ENCODE measurements at places on chromosomes 16 and 17.

DNA sequence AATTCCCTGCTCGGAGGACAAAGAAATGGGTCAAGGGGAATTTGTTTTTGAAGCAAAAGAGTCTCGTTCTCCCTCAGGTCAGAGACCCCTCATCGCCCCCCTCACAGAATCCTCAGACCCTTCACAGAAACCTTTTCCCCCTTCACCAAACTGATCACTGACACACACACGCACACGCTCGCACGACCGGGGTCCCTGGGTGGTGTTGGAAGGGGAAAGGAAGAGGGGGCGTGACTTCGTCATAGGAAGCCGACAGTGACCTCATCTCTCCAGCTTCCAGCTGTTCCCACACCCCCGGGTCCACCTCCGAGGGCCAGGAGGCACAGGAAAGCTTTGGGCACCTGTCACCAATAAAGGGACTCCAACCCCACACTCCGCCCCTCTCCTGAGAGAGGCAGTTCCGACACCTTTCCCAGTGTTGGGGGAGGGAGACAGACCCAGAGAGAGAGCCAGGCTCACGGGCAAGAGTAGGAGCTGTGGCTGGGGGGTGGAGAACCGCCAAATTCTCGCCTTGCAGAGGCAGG is 1.2 kb downstream of the ASGR1 start:
- peak; percentile 12 for DNase-seq

GRCh38 chr17:2177235-2177811 is 122.4 kb downstream of the HIC1 start:
- DNase-seq: no peak

DNA sequence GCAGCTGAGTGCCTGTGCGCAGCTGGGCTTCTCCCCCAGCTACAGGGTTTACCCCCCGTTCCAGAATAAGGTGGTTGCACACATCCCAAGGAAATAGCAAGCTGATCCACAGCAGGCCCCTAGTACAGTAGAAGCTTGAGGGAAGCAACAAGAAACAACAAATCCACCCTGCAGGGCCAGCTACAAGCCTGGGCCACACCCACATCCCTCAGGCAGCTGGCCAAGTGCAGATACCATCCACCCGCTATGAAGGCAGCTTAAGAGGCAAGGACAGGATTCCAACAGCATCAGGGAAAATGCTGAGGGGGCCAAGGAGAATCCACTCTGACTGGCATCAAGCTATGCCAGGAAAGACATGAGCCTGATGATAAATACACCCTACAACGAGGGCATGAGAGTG is 66.9 kb upstream of the RCVRN start:
- DNase-seq: no peak

GRCh38 chr17:37642681-37643080 is 565 bp downstream of the DDX52 start:
- DNase-seq: no peak

DNA sequence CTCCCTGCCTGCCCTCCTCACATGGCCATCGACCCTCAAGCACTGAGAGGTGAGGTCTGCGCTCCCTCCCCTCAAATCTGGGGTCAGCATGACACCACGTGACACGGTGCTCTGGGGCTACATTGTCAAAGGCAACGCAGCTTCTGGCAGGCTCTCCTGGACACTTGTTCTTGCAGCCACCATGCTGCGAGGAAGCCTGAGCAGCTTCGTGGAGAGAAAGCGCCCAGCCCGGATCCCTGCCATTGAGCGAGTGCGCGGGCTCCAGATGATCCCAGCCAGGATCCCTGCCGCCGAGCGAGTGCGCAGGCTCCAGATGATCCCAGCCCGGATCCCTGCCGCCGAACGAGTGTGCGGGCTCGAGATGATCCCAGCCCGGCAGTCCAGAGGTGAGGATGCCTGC is 70.9 kb upstream of the METRNL start:
- no peak for DNase-seq

DNA sequence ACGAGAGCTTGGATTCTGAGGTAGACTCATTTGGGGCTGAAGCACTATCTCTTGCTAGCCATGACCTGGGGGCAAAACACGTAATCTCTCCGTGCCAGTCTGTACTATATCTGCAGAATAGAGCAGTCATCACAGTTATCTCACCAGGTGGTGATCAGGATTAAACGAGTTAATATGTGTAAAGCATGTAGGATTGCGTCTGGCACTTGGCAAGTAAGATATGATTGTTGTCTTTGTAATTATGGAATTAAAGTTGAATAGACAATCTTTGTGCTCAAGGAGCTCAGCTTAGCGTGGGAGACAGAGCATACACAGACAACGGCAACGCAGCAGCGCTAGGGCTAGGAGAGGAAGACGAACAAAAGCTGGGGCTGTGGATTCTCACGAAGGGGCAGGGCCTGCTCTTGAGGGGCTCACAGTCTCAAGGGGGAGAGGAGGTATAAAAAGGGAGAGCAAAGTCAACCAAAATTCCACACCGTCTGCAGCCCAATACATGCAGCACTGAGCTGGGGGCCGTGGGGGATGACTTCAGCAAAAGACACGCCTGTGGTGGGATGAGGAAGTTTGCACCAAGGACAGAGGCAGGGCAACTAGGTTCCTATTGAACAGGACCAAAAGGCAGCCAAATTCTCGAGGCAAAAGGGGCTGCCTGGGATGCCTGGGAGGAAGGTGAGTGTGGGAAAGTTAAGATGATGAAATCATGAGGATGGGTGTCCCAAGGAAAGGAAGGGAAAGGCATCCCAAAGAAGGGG is 68.6 kb downstream of the SDK2 start:
- no peak for DNase-seq

GRCh38 chr17:71500761-71501555 is 619.9 kb upstream of the SOX9 start:
- no peak for DNase-seq

DNA sequence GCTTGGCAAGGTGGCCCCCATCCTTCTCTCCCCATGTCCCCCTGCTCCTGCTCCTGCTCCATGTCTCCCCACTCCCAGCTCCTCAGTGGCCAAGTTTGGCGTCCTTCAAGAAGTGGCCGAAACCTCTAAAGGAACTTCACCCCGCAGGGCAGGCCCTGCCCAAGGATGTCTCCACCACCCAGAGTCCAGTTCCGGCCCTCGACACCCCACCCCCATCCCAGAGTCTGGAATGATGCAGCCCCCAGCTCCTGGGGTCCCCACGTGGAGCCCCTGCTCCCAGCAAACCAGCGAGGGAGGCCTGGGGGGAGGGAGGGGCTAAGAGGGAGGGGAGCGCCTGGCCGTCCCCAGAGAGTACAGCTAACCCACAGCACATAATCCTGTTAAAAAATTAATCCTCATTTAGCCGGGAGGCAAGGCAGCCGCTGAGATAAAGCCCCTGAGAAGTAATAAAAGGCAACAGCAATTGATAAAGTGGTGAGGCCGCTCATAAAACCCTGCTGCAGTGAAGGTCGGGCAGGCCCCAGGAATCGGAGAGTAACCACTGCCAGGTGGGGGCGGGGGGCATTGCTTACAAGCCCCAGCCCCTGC is 9.9 kb upstream of the ENPP7 start:
- no peak for DNase-seq

DNA sequence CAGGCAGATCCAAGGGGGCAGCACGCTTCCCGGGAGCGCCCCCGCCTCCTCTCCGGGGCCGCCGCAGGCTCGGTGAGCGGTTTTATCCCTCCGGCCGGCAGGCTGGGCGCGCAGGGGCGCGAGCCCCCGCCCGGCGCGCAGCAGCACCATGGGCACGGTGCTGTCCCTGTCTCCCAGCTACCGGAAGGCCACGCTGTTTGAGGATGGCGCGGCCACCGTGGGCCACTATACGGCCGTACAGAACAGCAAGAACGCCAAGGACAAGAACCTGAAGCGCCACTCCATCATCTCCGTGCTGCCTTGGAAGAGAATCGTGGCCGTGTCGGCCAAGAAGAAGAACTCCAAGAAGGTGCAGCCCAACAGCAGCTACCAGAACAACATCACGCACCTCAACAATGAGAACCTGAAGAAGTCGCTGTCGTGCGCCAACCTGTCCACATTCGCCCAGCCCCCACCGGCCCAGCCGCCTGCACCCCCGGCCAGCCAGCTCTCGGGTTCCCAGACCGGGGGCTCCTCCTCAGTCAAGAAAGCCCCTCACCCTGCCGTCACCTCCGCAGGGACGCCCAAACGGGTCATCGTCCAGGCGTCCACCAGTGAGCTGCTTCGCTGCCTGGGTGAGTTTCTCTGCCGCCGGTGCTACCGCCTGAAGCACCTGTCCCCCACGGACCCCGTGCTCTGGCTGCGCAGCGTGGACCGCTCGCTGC is 832 bp downstream of the CDK5R1 start:
- no peak for DNase-seq

DNA sequence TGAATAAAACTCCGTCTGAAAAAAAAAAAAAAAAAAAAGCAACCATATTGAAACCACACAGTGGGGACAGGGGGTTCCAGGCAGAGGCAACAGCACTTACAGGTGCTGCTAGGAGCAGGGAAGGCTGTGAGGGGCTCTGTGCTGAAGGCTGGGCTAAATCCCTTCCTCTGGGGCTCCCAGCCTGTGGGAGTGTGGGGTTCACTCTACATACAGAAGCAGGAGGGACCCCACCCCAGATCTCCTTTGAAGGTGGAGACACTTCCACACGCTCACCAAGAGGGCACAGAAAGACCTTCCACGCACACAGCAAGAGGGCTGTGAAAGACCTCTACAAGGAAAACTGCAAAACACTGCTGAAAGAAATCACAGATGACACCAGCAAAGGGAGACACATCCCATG is 53.9 kb downstream of the USP22 start:
- DNase-seq: no peak

GRCh38 chr17:77783991-77784820 is 174.3 kb upstream of the TNRC6C start:
- DNase-seq: no peak

- no peak for DNase-seq
Measured at GRCh38 chr17:28513476-28513875, 7.3 kb downstream of the FOXN1 start.

DNA sequence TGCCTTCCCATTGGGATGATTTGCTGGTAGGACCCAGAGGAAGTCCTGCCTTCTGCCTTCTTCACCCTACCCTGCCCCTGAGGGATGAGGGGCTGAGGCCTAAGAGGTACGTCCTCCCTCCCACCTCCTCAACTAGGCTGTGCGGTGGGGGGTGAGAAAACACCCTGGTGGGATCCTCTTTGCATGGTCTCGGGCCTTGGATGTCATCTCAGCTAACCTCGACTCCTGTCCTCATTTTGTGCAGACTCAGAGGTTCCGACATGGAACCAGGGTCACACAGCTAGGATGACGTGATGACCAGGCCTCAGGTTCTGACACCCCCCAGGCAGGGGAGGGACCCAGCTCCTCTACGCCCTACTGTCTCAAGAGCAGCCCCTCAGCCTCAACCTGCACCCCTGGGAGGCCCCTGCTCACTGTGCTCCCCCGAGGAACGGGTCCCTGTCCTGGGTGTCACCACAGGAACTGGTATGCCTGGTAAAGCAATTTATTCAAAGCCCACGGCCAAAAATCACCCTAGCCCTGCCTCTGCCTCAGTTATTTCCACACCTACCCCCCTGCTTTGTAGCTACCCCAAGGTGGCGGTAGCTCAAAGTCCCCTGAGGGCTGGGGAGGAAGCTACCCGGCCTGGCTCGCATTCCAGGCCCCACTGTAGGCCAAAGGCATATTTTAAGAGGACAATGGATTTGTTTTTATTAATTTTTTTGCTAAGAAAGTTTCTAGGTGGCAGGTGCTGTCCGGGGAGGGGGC is 17.5 kb downstream of the UNC13D start:
- DNase-seq: no peak

GRCh38 chr17:596287-596686 is 118.4 kb downstream of the VPS53 start:
- peak; percentile 33 for DNase-seq

- DNase-seq: no peak
Measured at GRCh38 chr16:69448470-69449193, 24.2 kb downstream of the CYB5B start.

GRCh38 chr17:17122781-17123483 is 80.7 kb downstream of the MPRIP start:
- DNase-seq: no peak

GRCh38 chr16:58507195-58507962 is 7.4 kb downstream of the NDRG4 start:
- DNase-seq: no peak

- no peak for DNase-seq
Measured at GRCh38 chr16:86718118-86718517, 139.8 kb downstream of the FOXL1 start.

GRCh38 chr16:85330006-85330693 is 217.9 kb upstream of the CIBAR2 start:
- DNase-seq: no peak

- no peak for DNase-seq
Measured at GRCh38 chr17:32156656-32157055, 14.4 kb downstream of the RHOT1 start.

DNA sequence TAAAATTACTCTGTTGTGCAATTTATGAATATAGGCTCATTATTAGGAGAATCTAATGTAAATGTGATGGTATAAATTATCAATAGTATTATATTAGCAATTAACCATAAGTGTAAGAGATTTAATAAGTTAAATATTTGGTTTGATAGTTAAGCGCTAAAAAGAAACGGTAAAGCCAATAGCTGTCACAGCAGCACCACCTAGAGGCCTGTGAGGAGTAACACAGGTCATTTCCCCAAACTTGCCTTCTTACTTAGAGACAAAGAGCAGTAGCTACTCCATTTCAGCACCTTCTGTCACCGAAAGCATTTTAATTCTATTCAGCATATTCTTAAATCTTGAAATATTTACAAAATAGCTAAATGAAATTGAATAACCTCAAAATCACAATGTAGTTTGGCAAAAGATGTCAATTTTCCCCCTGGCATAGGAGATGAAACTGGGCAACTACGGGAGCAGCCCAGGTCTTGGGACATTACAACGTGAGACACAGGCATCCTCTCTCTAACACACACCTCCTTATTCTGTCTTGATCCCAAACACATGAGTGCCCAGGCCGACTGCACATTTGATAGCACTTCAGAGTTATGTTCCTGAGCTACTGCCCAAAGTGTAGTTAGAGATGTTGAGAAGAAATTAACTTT is 14.3 kb upstream of the DYNLRB2 start:
- no peak for DNase-seq

GRCh38 chr16:67999985-68000384 is 701 bp upstream of the DPEP2 start:
- no peak for DNase-seq

- no peak for DNase-seq
Measured at GRCh38 chr17:42111265-42111636, 1.3 kb downstream of the DHX58 start.

GRCh38 chr16:85798901-85799496 is 345 bp downstream of the EMC8 start:
- DNase-seq: no peak

- DNase-seq: peak; percentile 79
Measured at GRCh38 chr17:75633486-75634375, 497 bp downstream of the SMIM5 start.

DNA sequence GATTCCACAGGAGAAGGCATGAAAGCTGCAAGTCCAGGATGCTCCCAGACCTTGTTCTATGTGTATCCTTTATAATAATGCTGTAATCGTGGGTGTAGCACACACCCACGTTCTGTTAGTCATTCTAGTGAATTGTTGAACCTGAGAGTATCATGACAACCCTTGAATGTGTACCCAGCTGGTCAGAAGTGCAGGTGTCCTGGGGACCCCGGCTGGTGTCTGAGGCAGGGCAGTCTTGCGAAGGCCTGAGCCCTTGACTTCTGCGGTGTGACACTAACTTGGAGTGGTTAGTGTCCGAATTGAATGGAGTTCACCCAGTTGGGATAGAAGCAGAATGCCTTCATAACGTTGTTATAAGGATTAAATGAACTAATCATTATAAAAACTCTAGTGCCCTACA is 218.0 kb upstream of the TNRC6C start:
- DNase-seq: no peak

- DNase-seq: no peak
Measured at GRCh38 chr17:54270499-54270898, 447.8 kb downstream of the KIF2B start.

All from T1000 (cell line).